ENCODE measurements at places on chromosomes 16 and 17.

DNA sequence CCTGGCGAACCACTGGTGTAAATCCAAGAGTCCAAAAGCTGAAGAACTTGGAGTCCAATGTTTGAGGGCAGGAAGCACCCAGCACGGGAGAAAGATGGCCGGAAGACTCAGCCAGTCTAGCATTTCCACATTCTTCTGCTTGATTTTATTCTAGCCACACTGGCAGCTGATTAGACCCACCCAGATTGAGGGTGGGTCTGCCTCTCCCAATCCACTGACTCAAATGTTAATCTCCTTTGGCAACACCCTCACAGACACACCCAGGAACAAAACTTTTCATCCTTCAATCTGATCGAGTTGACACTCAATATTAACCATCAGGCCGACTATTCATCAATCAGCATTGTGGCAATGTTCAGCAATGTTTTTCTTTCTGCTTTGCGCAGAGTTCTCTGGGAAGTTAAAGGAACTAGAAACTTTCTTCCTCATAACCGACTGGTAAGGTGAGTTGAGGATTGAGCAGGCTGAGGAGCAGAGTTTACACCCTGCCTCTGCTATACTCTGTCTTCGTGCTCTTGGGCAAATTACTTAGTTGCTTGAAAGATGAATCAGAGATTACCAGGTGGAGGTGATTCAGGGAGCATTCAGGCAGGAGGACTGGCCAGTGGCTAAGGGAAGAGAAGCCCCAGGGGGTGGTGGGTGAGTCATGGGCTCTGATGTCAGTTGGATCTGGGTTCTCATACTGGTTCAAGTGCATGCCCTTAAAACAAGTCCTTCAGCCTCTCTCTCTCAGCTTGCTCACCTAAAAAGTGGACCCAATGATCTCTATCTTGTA, 28.2 kb upstream of the BRD7 start:
- DNase-seq, result no peak

DNA sequence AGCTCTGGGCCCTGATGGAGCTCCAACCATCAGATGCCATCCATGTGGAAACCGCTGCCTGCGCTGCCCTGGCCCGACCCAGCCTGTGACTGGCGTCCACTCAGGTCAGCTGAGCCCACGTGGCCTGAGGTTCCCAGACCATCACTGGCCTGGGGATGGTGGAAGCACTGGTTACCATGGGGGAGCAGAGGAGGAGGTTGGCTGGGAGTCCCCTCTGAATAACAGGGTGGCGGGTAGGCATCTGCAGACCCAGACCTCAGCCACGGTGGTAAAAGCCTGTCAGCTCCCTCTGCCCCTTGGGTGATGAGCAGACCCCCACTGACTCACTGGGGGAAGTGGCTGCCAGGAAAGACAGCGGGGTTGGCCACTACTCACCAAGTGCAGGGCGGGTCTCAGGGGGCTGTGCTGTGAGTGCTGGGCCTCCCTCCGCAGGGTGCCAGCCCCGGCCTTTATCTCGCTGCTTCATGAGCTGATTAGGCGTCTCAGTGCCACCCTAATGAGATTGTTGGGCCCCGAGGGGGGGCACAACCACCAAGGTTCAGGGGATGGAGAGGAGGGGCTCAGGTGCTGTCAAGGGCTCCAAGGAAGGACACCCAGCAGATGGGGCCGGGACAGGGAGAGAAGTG, at the start of gene PDE6G:
Gene PDE6G (minus strand): TSS at position 425 of the 626 bp plus-strand sequence. CDS start 3,237 bp downstream, outside the sequence.
- no peak for DNase-seq

DNA sequence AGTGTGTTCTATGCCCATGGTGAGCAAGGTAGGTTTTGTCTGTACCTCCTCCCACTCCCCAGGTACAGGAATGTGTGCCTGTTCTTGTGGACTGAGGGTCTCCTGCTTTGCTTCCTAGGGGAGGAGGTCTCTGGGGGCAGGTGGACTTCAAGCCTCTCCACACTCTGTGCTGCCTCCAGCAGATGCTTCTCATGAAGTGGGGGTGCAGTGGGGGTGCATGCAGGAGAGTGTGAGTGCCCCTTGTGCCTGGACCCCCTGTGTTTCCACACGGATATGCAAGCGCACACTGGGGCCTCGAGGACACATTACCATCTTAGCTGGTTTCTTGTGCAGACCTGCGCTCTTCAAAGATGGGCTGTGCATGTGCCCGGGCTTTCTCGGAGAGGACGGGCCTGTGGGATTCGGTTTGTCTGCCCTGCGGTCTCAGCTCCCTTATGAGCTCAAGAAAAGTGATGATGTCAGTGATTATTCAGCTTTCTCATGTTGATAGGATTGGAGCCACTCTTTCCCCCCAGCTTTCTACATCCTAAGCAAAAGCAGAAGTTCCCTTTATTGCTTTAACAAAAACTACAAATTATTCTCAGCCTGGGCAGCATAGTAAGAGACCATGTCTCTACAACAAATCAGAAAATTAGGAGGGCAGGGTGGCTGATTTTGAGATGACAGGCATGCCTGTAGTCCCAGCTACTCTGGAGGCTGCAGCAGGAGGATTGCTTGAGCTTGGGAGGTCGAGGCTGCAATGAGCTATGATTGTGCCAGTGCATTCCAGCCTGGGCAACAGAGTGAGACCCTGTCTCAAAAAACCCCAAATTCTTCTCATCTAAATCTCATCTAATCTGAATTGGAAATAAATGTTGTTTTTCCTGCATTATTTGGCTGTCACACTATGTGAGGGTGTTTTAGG, 86.8 kb downstream of the RPTOR start:
- no peak for DNase-seq

DNA sequence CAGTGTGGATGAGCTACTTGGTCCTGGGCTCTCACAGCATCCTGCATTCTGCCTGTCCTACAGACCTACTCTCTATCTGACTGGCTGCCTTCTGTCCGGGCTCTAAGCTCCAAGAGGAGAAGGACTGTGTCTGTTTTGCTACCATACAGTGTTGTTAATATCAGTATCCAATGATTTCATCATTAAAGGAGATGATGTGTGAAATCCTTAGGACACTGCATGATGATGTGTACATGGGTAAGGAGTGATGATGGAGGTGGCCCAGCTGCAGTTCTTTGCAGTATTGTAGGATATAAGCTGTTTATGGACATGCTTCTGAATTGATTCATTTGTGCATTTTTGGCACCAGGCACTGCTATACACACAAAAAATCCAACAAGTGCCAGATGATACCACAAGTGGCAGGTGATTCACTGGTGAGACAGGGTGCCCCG, 536.9 kb upstream of the CDH11 start:
- DNase-seq, result no peak

GRCh38 chr17:57889892-57890856, 40.3 kb upstream of the MRPS23 start:
- DNase-seq, result no peak

All from OCI-M1 (cell line).